ENCODE measurements at places on chromosomes 5 and 9.

- DNase-seq: no peak
Observed at GRCh38 chr5:126219616-126220015, 203.6 kb upstream of the GRAMD2B start.

GRCh38 chr5:83071286-83072051, 5.7 kb downstream of the TMEM167A start:
- no peak for DNase-seq

DNA sequence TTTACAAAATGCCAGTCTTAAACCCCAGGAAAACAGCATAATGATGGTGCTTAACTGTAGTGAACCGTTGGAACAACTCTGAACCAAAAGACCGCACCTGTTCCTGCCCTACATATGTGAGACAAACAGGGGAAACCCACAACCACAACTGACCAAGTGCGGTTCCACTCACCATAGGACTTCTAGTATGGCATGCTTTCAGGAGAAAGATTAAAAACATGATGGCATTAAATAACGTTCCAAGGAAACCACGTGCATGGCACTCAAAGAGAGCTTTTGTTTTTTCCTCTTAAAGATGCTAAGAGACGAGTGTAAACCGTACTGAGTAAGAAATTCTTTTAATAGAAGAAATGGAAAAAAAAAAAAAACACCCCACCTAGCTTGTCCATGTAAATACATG, 119.8 kb downstream of the SSBP2 start:
- no peak for DNase-seq

DNA sequence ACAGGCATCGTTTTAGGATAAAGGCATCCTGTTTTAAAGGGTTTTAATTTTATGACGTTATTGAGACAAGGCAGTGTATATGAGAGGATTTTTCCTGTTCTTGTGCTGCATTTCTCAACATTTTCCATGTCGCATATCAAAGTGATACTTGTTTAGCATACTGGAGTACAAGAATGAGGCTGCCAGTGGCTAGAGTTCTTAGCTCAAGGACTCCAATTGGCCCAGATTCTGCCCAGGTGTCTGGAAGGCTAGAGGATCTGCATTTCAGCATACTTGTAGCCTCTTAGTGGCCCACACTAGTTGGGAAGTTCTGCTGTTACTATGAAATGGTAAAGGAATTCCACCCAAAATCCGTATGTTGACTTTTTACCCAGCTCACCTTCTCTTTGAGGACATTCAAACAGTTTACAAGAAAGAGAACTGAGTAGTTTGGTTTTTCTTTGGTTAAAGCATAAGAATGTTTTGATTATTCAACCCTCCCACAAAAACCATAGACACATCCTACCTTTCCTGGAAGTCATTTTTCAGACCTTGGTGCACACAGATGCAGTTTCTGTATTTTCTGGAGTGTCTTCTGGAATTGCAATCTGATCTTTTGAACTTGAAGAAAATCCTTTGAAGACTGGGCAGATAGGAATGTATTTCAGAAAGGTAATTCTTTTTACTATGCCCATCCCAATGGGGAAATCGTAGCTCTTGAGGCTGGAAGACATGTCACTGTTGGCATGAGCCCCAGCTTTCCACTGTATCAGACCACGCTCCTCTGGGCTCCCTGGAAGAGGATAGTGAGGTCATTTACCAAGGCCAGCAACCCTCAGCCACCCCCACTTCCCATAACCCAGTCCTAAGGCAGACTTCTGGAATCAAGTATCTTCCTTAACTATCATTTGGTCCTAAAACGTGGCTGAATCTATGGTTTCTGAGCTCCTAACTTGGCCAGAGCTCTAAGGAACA, 11.3 kb downstream of the SLC23A1 start:
- DNase-seq: no peak

- no peak for DNase-seq
Observed at GRCh38 chr9:88757406-88758010, 222.5 kb downstream of the NXNL2 start.

DNA sequence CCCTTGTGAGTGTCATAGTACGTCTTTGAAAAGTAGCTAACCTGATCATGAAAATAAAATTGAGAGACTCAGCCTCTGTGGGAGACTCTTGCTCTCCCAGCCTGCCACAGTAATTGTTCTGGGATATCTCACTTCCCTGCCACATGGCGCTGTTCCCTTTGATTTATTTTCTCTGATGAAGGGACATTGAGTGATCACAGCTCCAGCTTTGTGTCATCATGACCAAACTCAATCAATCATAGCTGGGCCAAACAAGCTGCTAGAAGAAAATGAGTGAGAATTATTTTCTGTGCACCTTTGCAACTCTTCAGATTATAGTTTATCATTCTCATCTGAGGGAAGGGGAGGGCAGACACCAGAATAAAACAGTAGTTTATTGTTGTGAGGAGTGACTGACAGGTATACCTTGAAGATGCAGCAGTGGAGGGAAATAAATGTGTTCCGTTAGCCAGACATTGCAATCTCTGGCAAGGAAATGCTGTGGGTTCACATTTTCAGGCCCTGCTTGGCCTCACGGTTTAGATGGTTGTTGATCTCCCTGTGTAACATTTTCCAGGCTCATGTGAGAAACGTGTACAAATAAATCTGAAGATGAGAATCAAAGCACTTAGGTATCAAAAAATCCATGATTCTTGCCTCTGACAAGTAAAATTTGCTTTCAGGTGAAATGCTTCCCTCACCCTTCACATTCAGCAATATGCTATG, 174.7 kb upstream of the FBXL17 start:
- no peak for DNase-seq

GRCh38 chr5:115415143-115415491, 118.7 kb upstream of the CCDC112 start:
- DNase-seq: peak; percentile 88

DNA sequence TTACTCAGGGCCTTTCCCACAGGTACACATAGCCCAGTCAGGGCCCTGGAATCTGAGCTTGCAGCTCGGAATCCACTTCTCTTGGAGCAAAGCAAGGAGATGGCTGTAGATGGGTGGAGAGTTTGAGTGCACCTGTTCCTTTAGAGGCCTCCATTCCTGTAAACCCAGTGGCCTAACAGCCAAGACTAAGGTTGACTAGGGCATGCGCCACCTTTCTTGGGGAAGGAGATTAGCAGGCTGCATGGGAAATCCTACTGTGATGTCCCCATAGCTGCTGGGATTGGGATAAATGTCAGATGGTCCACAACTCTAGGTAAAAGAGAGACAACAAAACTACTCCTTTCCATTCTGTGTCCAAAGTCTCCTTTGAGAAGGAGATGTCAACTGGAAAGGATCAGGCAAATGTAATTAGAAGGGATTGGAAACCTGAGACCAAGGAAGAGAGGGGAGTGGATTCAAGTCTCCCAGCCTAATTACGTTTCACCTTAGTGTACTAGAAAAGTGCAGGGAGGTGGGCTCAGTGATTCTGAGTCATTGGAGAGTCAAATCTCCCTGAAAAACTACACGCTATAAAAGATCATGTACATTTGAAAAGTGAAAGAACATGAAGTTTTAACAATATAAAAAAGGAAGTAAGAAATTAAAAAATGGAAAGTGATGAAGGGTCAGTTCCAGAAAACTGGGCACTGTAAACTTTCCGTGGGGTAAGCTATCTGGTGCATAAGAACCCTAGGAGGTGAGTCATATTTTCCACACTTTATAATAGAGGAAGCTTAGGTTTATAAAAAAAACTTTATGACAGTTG, 104.2 kb downstream of the SEC61B start:
- DNase-seq: no peak

GRCh38 chr5:66992547-66992946, 204.1 kb downstream of the CD180 start:
- no peak for DNase-seq

GRCh38 chr5:145806923-145807322, 28.2 kb downstream of the PRELID2 start:
- DNase-seq: no peak

DNA sequence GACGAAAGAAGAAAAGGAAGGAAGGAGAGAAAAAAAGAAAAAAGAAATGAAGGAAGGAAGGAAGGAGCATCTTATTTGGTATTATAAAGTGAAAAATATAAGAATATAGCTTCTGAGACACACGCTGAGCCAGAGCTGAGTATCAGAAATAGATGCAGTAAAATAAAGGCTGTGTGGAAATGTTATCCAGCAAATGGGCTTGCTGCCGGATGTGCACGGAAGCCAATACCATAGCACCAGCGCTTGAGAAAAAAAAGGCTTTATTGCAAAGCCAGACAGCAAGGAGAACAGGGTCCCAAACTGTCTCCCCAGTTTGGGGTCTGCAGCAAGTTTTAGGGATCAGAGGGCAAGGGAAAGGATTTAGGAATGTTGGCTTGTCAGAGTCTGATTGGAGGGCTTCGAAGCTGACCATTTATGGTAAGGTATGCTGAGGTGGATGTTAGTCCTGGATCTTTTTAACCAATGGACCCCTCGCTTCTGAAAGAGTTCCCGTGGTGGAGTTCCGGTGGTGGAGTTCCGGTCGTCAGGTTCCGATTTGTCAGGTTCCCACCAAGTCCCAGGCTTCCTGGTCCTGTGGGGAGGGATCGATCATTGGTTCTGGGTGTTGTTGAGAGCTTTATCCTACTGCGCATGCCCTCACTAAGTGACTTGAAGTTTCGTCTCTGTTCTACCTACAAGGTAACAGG, 70.4 kb downstream of the SFXN1 start:
- DNase-seq: no peak

- no peak for DNase-seq
Observed at GRCh38 chr5:108344103-108344822, 37.6 kb downstream of the FBXL17 start.

- peak; percentile 75 for DNase-seq
Observed at GRCh38 chr9:94805585-94805984, 79.1 kb downstream of the AOPEP start.

- DNase-seq: peak; percentile 21
Observed at GRCh38 chr5:110880413-110880812, 141.6 kb downstream of the SLC25A46 start.

GRCh38 chr5:25892211-25892610, 1146.2 kb downstream of the CDH9 start:
- DNase-seq: no peak

DNA sequence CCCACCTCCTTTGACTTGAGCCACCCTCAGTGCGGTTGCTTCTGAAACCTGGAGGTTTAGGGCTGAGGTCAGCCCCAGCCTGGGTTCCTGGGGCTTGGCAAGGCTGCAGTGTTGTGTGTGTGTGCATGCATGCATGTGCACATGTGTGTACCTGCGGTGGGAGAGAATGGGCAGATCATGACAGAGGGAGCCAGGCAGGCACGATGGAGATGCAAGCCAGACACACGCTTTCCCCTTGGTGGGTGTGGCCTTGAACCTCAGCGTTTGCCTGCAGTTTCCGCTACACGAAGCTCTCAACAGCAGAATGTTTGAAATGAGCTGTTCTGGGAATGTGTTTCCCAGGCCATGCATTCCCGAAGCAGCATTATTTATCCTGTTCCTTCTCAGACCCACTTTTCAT, 65.9 kb upstream of the RAPGEF1 start:
- DNase-seq: no peak

DNA sequence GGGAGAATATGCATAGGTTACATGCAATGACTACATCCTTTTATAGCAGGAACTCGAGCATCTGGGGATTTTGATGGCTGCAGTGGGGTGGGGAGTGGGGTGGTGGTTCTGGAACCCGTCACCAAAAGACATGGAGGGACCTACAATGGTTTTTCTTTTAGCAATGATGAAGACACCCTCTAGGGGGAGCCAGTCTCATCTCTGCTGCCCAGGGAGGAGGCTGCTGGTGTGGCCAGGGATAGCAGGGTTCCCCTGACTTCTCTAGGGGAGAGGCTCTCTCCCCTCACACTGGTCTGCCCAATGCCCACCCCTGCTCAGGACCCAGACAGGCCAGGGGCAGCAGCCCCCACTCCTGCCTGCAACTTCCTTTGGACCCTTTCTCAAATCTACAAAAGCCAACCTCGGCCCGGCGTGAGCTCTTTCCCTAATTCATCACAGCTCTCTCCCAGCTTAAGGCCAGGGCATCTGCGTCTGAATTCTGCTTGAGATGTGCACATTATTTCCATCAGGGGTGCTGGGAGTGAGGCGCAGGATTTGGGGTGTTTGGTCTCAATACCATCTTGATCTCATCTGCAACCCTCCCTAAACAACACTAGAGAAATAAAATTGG, 73.6 kb upstream of the RETREG1 start:
- peak; percentile 73 for DNase-seq

DNA sequence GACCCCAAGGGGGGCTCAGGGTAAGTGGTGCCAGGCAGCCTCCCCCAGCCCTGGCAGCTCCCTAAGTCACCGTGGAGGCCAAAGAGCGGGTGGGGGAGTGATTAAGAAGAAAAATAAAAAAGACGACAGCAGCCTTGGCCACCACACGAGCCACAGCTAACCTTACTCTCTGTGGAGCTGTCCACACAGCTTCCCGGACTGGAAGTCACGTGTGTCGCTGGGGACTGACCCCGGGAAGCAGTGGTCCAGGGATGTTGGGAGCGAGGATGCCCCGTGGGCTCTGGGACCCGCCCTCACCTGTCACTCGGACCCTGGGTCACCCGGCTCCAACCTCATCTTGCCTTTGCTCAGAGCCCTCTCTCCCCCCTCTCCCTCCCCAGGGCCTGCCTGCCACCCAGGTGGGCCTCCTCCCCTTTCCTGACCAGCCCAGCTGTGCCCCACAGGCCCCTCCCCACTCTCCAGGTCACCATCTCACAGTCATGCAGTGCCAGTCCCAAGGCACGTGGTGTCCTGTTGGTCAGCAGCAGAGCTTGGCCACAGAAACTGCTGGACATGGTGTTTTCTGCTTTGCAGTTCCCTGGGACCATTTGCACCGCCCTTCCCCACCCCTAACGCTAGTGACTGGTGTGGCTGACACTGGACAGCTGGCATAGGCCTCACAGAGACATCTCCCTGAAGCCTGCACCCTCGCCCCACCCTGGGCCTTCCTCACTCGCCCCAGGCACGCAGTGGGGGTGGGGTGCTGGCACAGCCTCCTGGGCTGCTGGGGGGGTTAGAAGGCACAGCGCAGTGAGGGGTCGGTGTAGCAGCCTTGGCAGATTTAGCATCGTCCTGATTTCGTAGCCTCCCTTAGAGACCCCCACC, 9.8 kb upstream of the EXOC3 start:
- no peak for DNase-seq

- DNase-seq: no peak
Observed at GRCh38 chr9:114448706-114449105, 56.6 kb downstream of the WHRN start.

DNA sequence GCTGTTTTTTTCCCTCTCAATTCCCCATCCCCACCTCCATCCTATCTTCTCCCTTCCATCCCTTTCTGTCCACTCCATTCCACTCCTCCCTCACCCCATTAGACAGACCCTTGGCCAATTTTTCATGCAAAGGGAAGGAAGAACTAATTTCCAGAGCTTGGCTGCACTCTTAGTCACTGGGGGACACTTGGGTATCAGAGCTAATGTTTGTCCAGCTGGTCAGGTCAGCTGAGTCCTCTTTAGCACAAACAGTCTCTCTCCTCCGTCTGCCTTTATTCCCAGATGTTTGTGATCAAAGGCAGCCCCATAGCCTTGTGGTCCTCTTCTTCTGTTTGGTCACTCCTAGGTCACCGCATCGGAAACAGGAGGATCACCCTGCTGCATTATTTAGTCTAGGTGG, 148.5 kb downstream of the NMUR2 start:
- no peak for DNase-seq

GRCh38 chr5:135138116-135138850, 104.3 kb upstream of the PITX1 start:
- DNase-seq: no peak

All from Calu3 (cell line).